ENCODE measurements at places on chromosomes 7 and 10.

DNA sequence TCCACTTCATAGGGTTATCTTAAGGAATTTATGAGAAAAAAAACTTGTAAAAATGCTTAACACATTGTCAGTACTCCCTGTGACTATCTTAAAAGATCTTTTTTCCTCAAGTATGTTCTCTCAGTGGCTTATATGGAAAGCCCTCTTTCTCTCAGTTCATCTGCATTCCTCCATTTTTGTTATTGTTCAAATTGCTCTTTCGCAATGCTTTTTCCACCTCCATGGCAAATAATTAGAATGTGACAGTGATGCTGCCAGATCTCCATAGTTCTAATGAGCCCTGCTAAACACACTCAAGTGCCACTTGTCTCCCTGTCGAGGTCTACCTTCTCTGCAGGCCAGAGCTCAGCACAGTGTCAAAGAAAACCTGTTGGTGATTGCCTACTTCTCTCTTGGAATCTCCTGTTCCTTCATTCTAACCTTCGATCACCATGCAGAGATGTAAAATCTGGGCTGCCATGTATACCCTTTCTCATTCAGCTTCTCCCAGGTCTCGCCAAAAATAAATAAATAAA, 37.2 kb upstream of the ABCB5 start:
- no peak for DNase-seq

DNA sequence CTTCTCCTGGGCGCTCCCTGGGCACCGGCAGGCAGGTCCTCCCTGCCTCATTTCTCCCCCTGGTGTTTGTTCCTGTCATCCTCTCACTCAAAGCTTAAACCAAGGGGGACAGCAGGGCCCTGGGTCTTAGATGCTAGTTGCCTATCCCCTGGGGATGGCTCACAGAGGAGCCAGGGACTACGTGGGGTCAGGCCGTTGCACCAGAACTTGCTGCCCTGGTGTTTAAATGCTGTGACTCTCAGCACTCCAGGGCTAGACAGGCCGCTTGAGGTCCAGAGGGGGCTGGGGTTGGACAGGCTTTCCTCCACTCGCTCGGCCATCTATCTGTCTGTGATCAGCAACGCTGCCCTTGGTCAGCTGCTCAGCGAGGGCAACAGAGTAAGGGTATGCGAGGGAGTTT, 340.3 kb downstream of the CXCL12 start:
- DNase-seq: no peak

GRCh38 chr10:118585234-118585633, 10.2 kb downstream of the PRLHR start:
- DNase-seq: no peak

GRCh38 chr7:51012569-51013217, 230.0 kb upstream of the GRB10 start:
- DNase-seq: no peak

DNA sequence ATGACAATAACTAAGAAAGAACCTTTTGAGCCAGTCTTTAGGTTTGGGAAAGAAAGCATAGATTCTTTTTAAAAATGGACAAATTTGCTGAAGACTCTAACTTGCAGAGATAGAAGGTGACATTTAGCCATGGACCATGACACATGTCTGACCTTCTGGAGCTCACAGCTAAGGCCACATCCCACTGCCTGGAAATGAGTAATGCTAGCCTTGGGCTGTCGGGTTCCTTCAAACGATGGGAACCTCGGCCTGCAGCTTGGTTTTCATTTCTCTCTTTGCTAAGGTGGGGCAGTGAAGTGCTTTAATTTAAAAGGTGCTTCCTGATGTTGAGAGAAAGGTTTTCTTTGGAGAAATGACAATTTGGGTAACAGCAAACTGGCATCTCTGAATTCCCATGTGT, 223.2 kb downstream of the FANK1 start:
- no peak for DNase-seq

DNA sequence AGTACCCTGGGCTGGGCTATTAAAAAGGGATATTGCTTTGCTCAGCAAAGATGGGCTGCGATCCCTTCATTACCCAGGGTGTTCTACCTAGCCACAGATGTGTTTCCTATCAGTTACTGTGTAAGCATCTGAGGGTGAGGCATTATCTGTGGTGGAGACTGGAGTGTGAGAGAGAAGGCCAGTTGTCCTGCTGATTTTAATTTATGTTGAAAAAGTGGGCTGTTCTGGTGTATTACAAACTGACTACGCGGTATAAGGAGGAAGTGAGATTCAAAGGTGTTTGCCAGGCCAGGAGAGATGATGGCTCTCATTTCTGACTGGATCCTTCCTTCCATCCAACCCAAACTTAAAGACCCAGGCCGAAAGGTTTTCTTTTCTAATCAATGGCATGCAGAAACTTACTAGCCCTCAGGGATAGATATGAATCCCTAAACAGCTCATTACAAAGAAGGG, 7.6 kb downstream of the TCF7L2 start:
- no peak for DNase-seq

DNA sequence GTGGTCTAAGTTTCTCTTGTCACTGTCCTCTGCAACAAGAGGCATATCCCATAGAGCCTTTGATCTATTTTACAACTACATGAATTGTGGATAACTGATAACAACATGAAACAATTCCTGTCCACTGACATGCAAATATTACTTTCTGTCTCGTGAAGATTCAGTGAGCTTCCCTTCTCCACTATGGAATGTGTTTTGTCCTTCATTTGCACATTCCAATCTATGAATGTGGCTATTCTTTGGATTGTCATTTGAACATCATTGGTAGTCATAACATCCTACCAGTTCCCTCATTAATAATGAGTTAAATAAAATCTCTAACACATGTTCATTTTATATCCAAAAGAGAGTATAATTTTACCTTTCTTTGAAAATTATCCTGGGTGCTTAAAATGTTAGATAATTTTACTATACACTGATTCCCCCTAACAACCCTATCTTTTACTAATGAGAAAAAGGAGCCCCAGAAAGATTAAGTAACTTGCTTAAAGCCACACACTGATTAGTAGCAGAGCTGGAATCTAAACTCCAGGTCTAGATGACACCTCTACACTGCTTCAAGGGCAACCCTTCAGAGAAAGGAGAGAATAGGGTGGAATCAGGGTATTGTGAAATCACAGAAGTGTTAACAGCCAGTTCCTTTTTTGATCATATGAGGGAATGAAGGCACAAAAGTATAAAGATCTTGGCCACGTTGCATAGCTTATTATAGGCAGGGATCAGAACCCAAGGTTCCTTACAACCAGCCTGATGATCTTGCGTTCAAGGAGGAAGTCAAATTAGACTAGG, 39.1 kb downstream of the PDE1C start:
- no peak for DNase-seq

Measured in NCI-H187 treated with DMSO at 0.1 percent for 48 hours (cell line).